Foreskin melanocyte (primary cell): ENCODE measurements at places on chromosomes 7 and 10.

DNA sequence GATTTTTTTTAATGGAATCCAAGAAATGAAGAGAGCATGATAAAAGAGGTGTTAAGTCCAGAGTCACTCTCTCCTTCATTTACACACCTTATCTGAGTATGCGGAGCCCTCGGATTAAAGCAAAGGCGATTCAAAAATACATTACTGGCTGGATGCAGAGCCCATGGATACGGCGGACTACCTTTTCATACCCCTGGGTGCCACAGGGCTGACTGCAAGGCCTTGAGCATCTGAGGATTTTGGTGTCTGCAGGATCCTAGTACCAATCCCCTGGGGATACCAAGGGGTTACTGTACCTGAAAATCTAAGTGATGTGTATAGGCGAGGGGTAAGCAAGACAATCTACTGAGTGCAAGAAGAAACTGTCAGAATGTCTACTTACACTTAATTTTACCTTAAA lies 20.5 kb downstream of the PIP4K2A start:
- no peak for DNase-seq

GRCh38 chr10:35075228-35075627 lies 14.9 kb downstream of the CUL2 start:
- no peak for DNase-seq

GRCh38 chr10:54797636-54798321 lies 3.3 kb downstream of the PCDH15 start:
- no peak for DNase-seq

GRCh38 chr7:142345811-142346210 lies 88.0 kb upstream of the PRSS58 start:
- no peak for DNase-seq

GRCh38 chr7:47478017-47478344 lies 103.9 kb downstream of the TNS3 start:
- no peak for DNase-seq

- no peak for DNase-seq
Measured at GRCh38 chr7:82247814-82248433, 195.7 kb downstream of the CACNA2D1 start.

DNA sequence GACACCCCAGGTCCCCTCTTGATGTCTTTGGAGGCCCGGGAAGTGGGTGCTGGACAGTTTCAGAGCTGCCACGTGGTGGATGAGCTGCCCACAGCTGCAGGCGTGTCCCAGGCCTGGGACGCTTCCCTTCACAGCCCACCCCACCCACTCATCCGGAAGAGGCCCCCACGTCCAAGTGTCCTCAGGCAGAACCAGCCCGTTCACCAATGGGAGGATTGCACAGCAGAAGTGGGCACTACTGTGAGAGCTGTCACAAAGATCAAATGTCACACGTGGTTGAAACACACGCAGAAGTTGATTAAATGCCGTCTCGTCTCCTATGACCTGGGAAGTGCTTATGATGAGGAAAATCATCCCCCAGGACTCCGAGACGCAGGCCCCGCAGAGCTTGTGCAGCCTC lies 52.9 kb downstream of the STK32C start:
- no peak for DNase-seq

GRCh38 chr7:94261067-94261466 lies 133.6 kb upstream of the COL1A2 start:
- DNase-seq: no peak

DNA sequence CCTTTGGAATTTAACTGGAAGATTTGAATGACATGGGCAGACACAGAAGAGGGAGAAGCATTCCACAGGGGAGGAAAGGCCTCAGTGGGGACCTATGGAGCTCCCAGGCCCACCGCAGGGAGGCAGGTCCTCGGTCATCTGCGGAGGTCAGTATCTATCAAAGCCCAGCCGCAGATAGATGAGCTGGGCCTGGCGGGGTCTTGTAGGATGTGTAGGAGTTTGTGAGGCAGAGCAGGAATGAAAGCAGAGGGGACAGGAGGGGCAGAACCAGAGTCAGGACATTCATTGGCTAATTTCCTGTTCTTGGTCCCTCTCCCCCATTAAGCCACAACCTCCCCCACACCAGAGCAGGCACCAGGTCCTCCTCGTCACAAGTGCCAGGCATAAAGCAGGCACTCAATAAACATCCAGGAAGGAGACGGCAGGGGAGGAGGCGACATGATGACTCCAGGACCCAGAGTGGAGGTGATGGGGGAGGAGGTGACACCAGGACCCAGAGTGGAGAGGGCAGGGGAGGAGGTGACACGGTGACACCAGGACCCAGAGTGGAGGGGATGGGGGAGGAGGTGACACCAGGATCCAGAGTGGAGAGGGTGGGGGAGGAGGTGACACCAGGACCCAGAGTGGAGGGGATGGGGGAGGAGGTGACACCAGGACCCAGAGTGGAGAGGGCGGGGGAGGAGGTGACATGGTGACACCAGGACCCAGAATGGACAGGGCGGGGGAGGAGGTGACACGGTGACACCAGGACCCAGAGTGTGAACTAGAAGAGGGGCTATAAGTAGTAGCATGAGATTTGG lies 83.7 kb upstream of the PDGFA start:
- no peak for DNase-seq

GRCh38 chr10:48465860-48466521 lies 138.9 kb downstream of the ARHGAP22 start:
- no peak for DNase-seq

DNA sequence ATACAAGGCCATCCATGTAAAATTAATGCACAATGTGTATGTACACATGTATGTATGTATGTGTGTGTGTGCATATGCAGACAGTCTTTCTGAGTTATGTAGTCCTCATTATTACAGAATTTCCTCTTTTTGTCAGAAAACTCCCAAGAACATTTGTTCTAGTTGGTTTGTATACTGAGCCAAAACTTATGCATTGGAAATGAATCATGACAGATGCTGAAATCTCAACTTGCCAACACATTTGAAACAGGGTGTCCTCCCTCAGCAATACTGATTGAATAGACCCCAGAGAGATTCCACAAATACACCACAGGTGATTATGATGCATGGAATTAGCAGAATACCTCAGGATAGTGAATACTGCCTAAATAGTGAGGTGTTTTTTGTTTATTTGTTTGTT lies 472.9 kb upstream of the PCDH15 start:
- no peak for DNase-seq

GRCh38 chr10:77456414-77456813 lies 181.2 kb downstream of the KCNMA1 start:
- DNase-seq: no peak

GRCh38 chr10:62108759-62109586 lies 159.7 kb downstream of the RTKN2 start:
- no peak for DNase-seq

DNA sequence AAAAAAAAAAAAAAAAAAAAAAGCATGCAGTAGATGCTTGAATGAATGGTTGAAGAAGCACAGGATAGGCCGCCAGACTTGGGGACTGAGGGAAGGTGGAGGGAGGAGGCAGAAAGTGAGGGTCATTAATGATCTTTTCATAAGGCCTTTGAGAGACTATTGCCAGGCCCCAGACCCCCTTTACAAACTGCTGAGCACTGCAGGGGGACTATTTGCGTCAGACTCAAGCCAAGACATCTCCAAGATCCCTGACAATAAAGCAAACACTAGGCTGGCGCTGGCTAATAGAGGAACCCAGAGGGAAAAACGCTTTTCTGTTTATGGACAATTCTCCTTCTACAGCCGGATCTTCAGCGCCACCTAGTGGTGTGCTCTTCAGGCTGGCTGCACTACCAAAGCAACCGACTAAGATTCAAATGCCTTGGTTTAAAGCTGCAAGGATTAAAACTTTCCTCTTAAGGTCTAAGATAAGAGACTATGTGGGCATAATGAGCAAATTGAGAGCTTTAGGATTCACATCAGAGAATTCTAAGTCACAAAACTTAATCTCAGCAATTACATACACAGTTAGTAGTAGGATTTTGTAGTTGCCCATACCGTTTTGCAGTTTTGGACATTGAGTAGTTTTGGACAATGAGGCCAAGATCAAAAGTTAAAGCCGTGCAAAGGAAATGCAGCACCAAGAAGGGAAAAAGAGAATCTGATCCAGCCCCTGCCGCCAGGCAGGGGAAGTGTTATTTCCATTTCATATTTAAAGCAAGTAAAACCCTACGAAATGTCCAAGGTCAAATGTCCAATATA lies 17.9 kb upstream of the AGK start:
- peak; percentile 63 for DNase-seq

GRCh38 chr10:97123765-97124164 lies 62.0 kb downstream of the SLIT1 start:
- DNase-seq: peak; percentile 44

DNA sequence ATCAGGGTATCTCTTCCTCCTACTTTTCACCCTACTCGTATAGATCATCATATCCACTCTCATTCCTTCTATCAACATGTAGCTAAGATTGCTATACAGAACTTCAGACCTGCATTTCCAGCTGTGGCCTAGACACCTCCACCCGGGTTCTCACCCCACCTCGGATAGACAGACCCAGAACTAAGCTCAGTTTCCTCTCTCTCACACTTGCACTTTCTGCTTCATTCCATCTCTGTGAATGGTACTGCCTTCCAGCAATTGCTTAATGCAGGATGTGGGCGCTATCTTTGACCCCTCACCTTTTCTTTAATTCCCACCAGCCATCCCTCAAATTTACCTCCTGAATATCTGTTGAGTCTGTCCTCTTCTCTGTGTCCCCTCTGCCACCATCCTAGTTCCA lies 35.7 kb downstream of the AGK start:
- DNase-seq: no peak

DNA sequence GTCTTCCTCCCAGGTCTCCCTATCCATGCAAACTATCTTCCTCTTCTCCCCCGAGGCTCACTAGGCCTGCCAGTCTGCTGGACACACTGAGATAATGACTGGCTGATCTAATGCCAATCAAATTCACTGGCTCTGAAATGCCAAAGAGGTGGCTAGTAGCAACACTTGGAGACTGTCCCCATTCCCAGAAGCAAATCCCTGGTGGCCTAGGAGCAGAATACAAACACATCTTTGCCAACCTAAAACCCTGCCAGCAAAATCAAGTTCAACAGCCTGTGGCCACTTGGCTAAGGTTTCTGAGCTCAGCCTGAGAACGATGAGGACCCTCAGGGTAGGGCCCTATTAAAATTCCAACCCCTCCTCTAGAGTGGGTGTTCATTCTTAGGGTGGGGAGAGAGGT lies 46.6 kb downstream of the SH3PXD2A start:
- no peak for DNase-seq

- no peak for DNase-seq
Measured at GRCh38 chr10:112262546-112262945, 20.7 kb upstream of the TECTB start.

- DNase-seq: no peak
Measured at GRCh38 chr10:5764422-5765297, 48.6 kb downstream of the GDI2 start.
